ENCODE measurements at places on chromosomes 3 and 15.

- no peak for DNase-seq
These were observed 22.8 kb downstream of the STOML1 start for GRCh38 chr15:73969151-73969759.

GRCh38 chr3:64634417-64634816, 53.4 kb downstream of the ADAMTS9 start:
- DNase-seq: no peak

DNA sequence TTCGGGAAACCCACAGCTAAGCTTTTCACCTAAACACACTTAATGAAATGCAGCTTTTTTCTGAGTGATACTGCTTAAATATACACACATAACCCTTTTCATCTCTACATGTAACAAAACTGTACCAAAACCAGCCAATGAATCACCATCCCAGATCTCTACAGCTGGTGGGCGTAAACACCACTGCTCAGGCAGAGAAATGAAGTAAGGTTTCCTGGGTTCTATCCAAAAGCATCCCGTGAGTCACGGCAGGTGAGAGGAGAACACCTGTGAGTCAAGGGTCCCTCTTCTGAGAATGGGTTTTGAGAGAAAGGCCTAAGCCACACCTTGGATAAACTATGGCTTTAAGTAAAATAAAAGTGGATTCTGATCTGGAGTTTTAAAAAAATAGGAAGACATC, 2.6 kb downstream of the CLDN1 start:
- no peak for DNase-seq

- no peak for DNase-seq
These were observed 175.7 kb downstream of the FAM43A start for GRCh38 chr3:194861375-194861774.

- DNase-seq: no peak
These were observed 59.5 kb downstream of the MINDY2 start for GRCh38 chr15:58830556-58830955.

DNA sequence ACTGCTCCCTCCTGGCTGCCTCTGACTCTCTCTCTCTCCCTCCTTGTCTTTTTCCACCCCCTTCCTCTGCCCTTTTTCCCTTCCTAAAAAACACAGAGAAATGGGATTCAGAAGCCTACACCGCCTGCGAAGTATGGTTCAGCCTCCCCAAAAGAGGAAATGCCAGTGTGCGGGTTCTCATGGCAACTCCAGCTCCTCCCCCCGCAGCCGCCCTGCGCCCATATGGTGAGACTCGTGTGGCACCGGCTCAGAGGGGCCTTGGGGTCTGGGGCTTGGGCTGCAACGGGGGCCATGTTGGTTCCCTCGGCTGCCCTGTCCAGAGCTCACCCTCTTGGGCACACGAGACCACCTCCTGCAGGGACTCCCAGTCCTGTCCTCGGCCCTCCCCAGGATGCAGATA, 23.6 kb upstream of the LINGO1 start:
- no peak for DNase-seq

- no peak for DNase-seq
These were observed 10.9 kb downstream of the TEX55 start for GRCh38 chr3:119156868-119157267.

- no peak for DNase-seq
These were observed 324.9 kb upstream of the COL8A1 start for GRCh38 chr3:99313485-99313884.

DNA sequence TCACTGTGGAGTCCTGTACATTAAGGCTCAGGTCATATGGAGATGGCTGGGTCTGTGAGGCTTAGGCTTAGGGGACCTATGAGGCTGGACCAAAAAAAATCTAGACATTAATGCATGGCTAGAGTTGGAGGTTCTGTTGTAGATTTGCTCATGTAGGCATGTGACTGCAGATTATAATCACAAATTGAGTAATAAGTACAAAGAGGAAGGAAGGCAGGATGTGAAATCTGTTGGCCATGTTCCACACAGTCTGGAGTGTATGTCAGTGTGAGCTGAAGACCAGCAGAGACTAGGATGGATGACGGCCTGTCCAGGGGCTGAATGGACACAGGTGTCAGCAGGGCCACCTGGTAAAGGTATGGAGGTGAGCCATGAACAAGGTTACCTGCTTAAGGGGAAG, at the start of gene ST3GAL6:
Gene ST3GAL6 (plus strand): TSS at position 265 of the 400 bp plus-strand sequence. CDS start 5,101 bp downstream, outside the sequence.
- no peak for DNase-seq

- DNase-seq: no peak
These were observed 544.3 kb downstream of the GBE1 start for GRCh38 chr3:81217101-81217500.

- peak; percentile 76 for DNase-seq
These were observed 50.5 kb upstream of the ARHGEF3 start for GRCh38 chr3:56851966-56852884.

GRCh38 chr3:502486-502885, 305.9 kb downstream of the CHL1 start:
- DNase-seq: no peak

- DNase-seq: no peak
These were observed 918.8 kb upstream of the CFAP20DC start for GRCh38 chr3:59968513-59969045.

DNA sequence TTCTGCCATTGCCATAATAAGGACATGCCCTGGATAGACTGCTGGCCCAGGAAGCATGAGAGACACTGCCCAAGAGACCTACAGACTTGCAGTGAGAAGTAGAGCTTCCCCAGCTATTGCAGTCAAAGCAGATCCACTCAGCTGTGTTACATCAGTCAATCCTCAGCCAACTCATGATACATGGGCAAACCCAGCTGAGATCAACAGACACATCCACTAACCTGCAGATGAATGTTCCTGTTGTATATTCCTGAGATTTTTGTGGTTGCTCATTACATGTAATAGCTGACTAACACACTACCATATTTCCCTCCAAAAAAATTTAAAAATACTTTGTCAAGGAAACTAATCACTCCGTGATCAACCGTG, 68.6 kb downstream of the DCLK3 start:
- DNase-seq: peak; percentile 64

DNA sequence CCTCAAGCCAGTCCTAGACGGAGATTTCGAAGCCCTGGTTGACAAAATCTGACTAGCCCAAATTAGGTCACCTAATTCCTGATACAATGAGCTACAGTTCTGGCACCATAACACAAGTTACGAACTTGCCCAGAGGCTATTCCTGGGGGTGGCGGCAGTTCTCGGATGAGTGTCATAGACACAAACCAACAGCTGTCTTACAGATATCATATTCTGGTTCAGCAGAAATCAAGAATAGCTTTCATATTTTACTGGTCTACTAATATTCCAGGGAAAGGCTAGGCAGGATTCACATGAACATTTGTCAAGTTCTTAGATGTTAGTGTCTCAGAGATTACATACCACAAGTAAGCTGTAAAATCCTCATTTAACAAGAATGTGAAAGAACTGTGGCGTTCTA, 8.8 kb downstream of the ANAPC13 start:
- no peak for DNase-seq

GRCh38 chr3:51198477-51198876, 186.6 kb upstream of the MANF start:
- no peak for DNase-seq

GRCh38 chr3:10521772-10522441, 16.5 kb upstream of the ATP2B2 start:
- DNase-seq: no peak

- DNase-seq: no peak
These were observed 52.2 kb upstream of the POLR2M start for GRCh38 chr15:57654153-57654852.

DNA sequence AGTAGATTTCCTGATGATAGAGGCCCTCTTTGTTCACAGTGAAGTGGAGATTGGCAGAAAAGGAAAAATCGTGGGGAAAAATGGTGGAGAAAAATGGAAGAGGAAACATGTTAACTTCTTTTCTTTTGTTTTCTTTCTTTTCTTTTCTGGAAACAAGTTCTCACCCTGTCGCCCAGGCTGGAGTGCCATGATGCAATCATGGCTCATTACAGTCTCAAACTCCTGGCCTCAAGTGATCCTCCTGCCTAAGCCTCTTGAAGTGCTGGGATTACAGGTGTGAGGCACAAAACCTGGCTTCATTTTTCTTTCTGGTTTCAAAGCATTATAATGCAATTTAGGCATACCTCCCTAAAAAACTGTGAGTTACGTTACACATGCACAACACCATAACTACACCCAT, 464.2 kb downstream of the MECOM start:
- DNase-seq: no peak

DNA sequence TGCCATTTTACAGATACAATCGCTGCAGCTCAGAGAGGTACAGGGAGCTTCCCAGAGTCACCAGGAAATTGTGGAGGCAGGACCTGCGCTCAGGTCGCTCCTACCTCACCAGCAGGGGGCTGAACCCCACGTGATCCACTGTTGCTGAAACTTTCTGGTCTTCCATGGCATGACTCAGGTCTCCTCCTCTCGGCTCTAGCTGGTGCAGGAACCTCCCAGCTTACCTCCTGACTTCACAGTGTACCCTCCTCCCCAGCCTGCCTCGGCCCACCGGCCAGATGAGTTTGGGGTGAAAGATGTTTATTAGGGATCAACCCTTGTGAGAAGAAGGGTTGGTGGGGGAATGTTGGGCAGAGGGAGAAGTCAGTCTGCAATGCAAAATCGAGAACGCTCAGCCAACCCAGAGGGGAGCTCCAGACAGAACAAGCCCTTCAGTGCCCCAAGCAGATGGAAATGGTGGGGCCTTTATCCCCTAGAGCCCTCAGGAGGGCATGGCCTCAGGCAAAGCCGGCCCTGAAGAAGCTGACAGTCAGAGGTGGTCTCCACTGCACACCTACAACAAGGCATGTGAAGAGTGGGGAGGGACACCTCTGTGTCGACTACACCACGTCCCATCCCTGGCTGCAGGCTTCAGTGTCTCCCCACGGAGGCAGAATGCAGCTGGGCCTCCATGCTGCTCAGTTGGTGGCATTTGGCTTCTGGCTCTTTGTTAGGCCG, 118.6 kb upstream of the PRR20G start:
- DNase-seq: no peak

DNA sequence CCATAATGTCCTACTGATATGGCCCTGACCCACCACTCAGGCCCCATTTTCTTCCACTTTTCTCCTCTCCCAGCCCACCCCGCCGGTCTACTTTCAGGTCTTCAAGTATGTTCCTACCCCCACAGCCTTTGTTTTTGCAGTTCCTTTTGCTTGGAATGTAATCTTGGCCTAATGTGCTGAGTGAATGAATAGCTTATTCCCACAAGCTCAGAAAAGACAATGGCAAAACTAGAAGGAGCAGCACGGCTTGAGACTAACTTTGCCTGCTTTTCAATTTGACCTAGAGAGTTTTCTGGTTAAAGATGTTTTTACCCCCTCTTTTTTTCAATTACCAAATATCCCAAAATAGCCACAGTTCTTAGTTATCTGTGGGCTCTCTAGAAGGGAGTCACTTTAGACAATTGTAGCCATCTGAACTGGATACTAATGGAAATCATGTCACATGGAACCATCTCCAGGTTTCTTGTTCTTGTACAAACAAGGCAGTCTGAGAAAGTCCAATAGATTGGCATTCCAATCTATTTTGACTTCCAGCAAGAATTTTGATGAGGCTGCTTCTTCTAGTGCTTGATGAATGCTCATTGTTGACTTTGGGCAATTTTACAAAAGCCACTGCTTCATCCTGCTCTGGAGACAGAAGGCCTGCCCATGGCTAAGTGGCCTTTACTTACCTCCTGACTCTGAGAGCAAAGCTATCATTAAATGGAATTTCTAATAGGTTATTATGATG, 16.3 kb upstream of the LMCD1 start:
- no peak for DNase-seq

DNA sequence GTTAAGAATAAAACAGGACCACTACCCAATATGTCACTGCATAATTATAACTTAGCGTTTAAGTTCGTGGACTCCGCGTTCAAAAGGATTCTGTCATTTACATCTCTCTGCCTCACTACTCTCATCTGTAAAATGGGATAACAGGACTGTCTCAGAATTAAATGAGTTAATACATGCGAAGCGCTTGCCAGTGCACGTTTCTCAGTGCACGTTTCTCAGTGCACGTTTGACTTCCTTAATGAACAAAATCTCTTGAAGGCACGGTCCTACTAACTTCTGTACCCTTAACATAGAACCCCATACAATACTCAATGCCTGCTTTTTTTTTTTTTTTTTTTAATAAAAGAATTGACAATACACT, 499 bp downstream of the RABL3 start:
- DNase-seq: no peak

DNA sequence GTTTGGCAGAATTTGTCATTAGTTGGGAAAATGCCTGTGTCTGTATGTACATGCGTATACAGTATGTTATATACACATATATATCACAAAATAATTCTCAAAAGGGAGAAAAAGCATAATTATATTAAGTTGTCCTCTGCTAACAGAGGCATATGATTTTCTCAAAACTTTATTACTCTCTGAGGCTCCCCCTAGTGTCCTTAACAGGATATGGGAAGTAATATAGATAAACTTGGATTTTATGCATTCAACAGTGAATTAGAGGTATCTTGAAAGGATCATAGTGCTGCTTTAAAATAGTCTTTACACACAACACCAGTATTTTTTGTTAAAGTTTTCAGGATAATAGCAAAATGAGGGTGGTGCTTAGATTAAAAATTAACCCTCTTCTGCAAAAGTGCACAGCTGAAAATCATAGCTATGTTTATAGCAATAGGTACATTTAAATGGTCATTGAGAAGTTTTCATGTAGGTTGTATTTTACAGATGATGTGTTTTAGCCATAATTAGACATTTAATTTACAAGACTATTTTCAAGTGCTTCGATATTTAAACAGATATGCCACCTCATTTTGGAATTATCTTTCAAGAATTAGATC, 454.0 kb upstream of the ROBO2 start:
- no peak for DNase-seq

GRCh38 chr15:91599261-91599660, 254.2 kb upstream of the SLCO3A1 start:
- DNase-seq: no peak

- no peak for DNase-seq
These were observed 17.3 kb upstream of the CRYBG3 start for GRCh38 chr3:97804471-97804870.

- DNase-seq: no peak
These were observed 68.0 kb downstream of the TRAK1 start for GRCh38 chr3:42159147-42159546.

DNA sequence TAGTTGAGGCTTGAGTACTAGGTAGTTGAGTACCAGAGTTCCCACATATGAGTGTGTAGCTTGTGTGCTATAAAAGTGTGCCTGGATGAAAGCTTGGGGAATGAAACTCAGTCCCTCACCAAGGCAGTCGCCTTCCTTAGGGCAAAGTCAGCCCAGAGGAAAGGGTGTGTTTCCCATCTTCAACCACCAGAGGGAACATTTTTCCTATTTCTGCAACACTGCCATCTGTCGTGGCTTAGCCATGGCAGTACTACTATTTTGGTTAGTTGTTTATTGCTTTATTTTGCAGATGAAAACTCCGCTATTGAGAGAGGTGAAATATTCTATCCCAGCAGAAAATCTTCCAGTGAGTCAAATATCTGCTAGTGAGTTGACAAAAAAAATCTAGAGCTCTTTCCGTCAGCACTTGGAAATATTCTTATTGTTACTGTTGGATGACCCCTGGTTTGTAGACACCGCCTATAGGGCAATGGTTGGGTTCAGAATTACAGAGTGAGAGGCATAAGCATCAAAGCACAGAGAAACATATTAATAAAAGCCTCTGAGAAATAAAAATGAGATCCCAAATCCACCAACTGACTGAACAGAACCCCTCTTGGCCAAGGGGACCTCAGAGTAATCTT, 239.9 kb downstream of the CPNE4 start:
- peak; percentile 30 for DNase-seq
